ENCODE measurements at places on chromosomes 4 and X. TPM values are rescaled to one million over a fixed set of nuclear protein-coding genes. Genes with fewer than 3 reads are reported as not detected.

Gene SAGE1
- total RNA-seq, result not detected

Gene SMAD1
- total RNA-seq, result 125 TPM

Gene UGT2B11
- not detected for total RNA-seq

Gene ABCD1
- 10.5 TPM for total RNA-seq

Gene CXXC4
- total RNA-seq, result 0.36 TPM

Gene NEXMIF
- not detected for total RNA-seq

Gene GPC4
- 0.07 TPM for total RNA-seq

Gene GUCY1B1
- total RNA-seq, result 0.66 TPM

Gene ZIC3
- not detected for total RNA-seq

Gene IL2RG
- not detected for total RNA-seq

Gene SPANXA2
- total RNA-seq, result not detected

Gene TMEM154
- 20.7 TPM for total RNA-seq

Gene FSTL5
- total RNA-seq, result 0.07 TPM

Gene F8A2
- total RNA-seq, result not detected

Gene GABRA4
- total RNA-seq, result not detected

Gene ATP1B4
- not detected for total RNA-seq

Gene PDE5A
- 2.8 TPM for total RNA-seq

Gene MND1
- total RNA-seq, result 5.2 TPM

Gene ERAS
- total RNA-seq, result not detected

Gene PCDH18
- 0.27 TPM for total RNA-seq

Gene LDB2
- total RNA-seq, result 117 TPM

Gene ARAP2
- total RNA-seq, result 2.1 TPM

Gene ARL9
- total RNA-seq, result 0.14 TPM

Gene MAGEE2
- total RNA-seq, result not detected

Gene MAP7D2
- 0.14 TPM for total RNA-seq

Gene TASL
- total RNA-seq, result not detected

Gene RIBC1
- 0.13 TPM for total RNA-seq

Gene HPGDS
- total RNA-seq, result not detected

Gene ZAR1
- total RNA-seq, result not detected

Gene RAB40A
- 0.14 TPM for total RNA-seq

Gene PDGFC
- 16.9 TPM for total RNA-seq

Gene TREX2
- total RNA-seq, result 1.2 TPM

Gene SMIM43
- not detected for total RNA-seq

Gene DGKK
- not detected for total RNA-seq

Gene RAI2
- 0.80 TPM for total RNA-seq

Gene BTK
- total RNA-seq, result 0.14 TPM

Gene CSAG2
- not detected for total RNA-seq

Gene CT45A5
- total RNA-seq, result not detected

Gene NAT8L
- total RNA-seq, result 0.07 TPM

Gene PAGE2B
- not detected for total RNA-seq

Gene POF1B
- 0.43 TPM for total RNA-seq

Gene HSFX3
- total RNA-seq, result not detected

Gene TMEM150C
- total RNA-seq, result 3.1 TPM

Gene DDX53
- not detected for total RNA-seq

Gene LINC00632
- 2.8 TPM for total RNA-seq

Gene MID1
- total RNA-seq, result 30.5 TPM

Gene PCDH7
- total RNA-seq, result 39.3 TPM

Gene FBXO8
- total RNA-seq, result 18.6 TPM

Gene SPIN2A
- 0.14 TPM for total RNA-seq

Gene STK26
- total RNA-seq, result 2.5 TPM

Gene GSX2
- not detected for total RNA-seq

Gene ADH1C
- not detected for total RNA-seq

Gene CXorf65
- total RNA-seq, result not detected

Gene SMIM10
- 2.0 TPM for total RNA-seq

Gene MAP9
- total RNA-seq, result 0.40 TPM

Gene SORCS2
- total RNA-seq, result not detected

Gene DNAAF6
- total RNA-seq, result not detected

Gene TDO2
- not detected for total RNA-seq

Gene SHROOM3
- 10.2 TPM for total RNA-seq
